ENCODE measurements at places on chromosomes 6 and 20.

DNA sequence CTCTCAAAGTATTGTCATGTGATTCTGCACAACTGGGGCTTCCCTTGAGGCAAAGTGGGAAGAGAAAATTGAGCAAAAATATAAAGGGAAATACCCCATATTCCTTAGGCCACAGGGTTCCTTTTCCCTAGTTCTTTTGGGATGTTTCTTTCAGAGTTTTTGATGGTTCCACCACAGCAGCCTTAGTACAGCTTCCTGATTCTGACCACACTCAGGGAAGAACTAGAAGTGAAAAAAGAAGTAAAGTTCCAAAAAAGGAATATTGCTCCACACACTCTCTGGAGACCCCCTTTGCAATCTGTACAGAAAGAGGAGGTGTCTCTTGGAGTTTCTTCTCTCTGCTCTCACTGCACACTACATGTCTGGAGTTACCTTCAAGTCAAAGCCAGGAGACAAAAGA, 27.9 kb upstream of the HLA-DQA2 start:
- DNase-seq: no peak

GRCh38 chr6:28078050-28078449, 2.3 kb upstream of the ZNF165 start:
- DNase-seq: no peak

DNA sequence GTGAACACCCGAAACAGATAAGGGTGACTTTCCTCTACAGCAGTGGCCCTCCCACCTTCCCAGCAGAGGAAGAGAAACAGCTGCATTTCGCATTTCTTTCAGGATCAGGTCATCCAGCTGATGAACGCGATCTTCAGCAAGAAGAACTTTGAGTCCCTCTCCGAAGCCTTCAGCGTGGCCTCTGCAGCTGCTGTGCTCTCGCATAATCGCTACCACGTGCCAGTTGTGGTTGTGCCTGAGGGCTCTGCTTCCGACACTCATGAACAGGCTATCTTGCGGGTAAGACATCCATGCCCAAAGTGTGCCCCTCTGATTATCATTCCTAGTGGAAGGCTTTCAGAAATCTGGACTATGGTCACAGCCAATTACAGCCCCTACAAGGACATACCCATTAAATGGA, 27.8 kb upstream of the MROH8 start:
- DNase-seq: no peak

- no peak for DNase-seq
Measured at GRCh38 chr6:147873816-147874215, 365.3 kb downstream of the SAMD5 start.

DNA sequence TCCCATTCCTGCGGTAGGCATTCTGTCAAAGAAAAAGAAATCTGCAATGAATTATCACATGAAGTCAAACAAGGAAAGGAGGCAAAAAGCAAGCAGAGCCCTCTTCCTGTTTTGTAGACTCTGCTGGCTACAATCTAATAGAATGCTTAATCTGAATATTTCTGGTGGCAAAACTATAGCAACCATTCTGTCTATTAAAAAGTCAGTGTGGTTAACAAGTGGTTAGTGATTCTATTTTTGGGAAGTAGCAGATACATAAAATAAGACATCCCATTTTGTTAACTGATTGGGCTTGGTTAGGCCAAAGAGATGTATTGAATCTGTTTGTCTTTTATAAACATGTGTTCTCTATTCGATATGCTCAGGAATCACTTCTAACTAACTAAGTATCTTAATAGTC, 442.3 kb downstream of the CDC5L start:
- DNase-seq: no peak

All from activated T-cell treated with anti-CD3 and anti-CD28 coated beads for 1 hour (primary cell).